ENCODE measurements at places on chromosomes 5 and 9.

GRCh38 chr5:57054671-57055070 is 102.7 kb upstream of the MIER3 start:
- DNase-seq, result no peak

DNA sequence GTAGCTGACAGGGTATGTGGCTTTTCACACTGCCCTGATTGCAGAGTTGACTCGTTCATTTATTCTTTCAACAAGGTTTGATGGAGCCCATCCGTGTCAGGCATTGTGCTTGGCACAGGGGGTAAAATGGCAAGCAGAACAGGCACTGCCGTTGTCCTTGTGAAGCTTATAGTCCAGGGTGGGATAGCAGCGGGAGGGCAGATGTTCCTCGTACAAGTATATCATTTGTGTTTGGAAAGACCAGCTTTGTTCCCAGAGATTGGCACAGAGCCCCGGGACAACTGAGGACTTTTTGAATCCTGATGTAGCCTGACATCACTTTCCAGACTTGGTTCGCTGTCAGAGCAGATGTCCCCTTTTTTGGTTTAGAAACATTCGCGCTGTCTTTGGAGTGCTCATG is 50.9 kb downstream of the MVB12B start:
- no peak for DNase-seq

GRCh38 chr9:133869674-133870405 is 122.3 kb downstream of the VAV2 start:
- DNase-seq, result peak; percentile 12

DNA sequence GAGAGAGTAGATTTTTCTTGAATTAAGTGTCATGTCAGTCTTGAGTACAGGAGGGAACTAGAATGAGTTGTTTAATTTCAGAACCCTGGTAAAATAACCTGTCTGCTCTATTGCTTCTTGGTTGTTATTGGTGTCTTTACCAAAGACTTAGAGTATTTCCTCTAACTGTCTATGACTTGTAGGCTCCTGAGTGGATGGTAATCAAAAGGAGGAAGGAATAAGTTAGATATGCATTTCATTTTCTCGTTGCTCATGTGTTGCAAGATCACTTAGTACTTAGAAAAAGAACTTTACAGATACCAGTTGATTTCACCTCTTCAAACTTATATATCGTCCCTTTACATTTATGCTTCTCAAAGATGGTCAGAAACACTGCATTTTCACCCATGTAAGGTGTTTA is 31.1 kb downstream of the UHRF2 start:
- DNase-seq, result no peak

DNA sequence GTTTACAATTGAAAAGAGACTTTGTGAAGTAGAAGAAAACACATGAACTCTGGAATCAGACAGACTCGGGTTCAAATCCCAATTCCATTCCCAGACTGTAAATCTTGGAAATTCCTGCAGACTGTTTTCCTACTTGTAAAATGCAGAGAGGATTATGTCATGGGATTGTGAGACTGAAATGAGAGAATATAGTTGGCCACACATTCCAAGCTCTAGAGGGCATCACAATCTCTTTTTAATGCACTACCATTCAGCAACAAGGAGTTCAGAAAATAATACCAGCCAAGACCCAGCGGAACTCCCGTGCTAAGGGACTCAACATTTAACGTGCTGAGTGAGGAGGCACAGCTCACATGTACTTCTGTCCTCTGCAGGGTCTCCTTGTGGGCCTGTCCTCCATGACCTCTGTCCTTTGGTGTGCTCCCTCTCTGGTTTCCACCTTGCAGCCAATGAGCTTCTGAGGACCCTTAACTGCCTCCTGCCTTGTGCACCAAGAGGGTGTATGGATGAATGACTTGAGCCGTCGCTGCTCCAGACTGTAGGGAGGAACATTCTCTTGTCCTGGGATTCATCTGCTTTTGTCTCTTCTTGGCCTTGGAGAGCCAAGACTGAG is 263.5 kb downstream of the NTRK2 start:
- DNase-seq, result no peak

GRCh38 chr9:93536874-93537273 is 39.5 kb upstream of the PHF2 start:
- no peak for DNase-seq

DNA sequence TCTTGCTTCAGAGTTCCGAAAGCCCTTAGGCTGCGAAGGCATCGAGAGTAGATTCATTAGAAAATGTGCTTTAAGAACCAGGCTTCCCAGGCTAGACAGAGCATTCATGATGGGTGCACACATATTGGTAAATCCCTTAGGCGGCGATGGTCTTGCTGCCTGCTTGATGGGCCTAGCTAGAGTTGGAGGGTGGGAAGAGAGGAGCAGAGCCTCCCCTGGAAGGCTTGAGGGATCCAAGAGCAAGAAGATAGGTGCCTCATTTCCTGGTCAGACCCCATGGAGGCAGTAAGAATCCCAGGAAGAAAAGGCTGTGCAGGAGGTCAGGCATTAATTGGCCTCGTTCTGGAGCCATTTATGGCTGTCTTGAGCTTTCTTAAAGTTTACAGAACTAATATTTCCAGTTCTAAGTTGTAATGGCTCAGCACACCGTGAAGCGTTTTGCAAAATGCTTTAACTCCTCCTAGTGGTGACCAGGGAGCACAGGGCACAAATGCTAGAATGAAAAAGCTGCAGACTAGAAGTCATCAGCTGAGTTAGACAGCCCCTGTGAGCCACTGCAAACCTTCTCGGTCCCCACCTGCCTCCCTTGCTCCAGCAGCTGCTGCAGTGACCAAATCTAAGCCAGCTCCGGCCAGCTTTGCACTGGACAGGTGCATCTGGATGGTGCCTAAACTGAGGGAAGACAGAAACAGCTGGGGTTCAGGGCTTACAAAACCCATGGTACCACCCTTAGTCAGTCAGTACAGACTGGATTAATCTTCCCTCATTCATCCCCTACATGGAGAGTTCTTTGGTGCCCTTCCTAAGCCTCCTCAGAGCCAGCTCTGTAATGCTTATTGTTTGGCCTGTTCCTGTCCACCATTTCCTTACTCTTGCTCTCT is 14.7 kb downstream of the SLC45A2 start:
- peak; percentile 35 for DNase-seq

GRCh38 chr9:85510830-85511504 is 230.8 kb downstream of the AGTPBP1 start:
- DNase-seq, result no peak

GRCh38 chr5:41796061-41796460 is 74.2 kb downstream of the OXCT1 start:
- DNase-seq, result no peak

- no peak for DNase-seq
Measured at GRCh38 chr5:181071257-181071656, 31.2 kb downstream of the BTNL9 start.

DNA sequence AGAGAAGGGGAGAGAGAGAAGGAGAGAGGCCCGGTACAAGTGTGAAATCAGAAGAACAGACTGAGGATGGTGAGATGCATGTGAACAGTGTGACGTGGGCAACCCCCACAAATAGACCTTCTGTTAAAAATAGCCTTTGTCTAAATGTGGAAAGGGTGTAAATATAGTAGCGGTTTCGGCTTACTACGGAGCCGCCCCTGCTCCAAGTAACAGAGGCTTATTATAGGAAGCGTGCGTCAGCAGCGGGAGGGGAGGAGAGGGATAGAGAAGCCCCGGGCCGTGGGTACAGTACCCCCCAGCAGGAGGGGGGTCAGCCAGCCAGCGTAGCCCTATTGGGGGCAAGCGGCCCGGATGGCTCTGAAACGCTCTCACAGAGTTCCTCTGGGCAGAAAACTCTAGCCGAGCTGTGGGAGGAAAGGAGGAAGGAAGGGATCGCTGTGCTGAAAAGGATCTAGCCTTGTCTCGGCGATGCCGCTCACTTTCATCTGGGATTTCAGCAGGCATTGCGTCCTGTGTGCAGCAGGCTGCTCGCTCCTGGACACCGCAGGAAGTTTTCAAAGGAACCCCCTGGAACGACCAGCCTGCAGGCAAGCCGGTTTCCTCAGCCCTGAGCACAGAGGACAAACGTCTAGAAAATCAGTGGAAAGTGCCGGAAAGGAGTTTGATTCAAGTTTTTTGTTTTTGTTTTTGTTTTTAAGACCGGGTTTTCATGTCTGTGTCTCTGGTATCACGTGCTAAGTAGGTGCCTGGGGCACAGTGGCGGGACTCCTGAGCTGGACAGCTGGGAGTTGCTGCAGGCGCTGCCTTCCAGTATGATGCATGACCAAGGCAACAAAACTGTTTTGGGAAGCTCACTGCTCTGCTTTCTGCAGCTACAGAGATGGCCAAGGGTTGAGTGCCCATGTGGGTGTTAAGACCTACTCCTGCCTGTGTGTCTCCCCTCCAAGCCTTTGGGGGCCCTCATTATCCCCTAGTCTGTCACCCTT is 146.6 kb downstream of the SEC61B start:
- no peak for DNase-seq

DNA sequence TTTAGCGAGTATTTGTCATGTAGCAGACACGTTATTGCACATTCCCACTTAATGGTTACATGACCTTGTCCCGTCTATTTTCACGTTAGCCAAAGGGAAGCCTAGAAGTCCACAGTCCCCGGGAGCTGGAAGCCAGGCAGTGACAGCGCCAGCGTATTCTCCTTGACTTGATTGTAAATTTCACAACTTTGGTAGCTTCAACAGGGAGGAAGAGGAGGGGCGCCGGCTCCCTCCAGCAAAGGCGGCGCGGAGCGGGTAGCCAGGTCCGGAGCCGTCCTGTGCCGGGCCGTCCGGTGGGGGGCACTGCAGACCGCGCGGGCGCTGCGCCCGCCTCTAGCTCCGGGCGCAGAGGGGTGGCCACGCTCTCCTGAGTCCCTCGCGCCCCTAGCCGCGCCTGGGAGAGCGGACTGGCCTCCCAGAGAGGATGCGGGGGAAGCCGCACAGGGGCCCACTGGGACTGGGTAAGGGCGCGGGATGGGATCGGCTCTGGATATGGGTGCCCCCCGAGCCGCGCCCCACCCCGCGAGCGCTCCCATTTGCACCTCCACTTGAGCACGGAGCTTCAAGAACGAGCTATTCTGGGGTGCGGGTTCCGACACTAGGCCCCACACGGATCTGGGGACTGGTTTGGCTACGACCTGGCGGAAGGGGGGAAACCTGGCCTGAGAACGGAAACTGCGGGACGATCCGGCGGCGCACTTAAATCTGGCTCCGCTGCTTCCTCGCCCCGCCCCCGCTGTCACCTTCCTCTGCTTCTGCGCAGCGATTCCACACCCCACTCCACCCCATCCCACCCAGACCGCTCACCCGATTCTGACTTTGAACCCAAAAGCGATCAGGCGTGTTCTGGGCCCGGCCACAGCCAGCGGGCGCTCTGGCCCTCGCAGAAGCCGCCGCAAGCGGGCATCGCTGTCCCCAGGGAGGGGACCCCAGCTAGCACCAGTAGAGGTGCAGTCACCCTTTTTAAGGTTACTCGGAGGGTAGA is 23.8 kb downstream of the KLF4 start:
- peak; percentile 35 for DNase-seq

GRCh38 chr5:71564895-71565294 is 22.2 kb upstream of the MCCC2 start:
- DNase-seq, result no peak

All from activated CD4-positive, alpha-beta T cell treated with anti-CD3 and anti-CD28 coated beads, Interleukin-2, amount 50 U/mL, for 16 hours (primary cell).